Activated CD4-positive, alpha-beta T cell treated with anti-CD3 and anti-CD28 coated beads, Interleukin-2, amount 10 ng/mL, durations not matched to agents 7 days and 5 days (primary cell): ENCODE measurements at places on chromosomes 16 and 17. TPM values are rescaled to one million over a fixed set of nuclear protein-coding genes. Genes with fewer than 3 reads are reported as not detected.

DNA sequence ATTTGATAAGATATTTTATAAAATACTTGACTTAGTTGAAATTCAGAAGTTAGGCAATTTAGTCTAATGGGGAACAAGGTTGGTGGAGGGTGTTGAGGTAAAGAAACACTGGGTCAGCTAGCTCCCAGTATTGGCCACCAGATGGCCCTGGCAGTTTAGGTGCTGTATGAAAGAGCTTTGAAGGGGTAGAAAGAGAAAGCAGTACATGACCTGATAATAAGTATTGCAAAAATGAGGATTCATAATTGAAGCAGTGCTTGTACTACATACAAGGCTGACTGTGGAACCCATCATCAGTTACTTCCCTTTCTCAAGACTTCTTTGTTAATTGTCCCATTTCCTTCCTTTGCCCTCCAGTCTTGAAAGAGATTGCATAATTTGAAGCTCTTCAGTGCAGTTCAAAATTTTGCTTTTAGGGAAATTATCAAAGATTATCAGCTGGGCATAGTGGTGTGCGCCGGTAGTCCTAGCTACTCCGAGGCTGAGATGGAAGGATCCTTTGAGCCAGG lies 29.4 kb downstream of the TANC2 start:
- H3K4me3 ChIP-seq: no peak overlapping the region
- no peaks in the 10 kb centered on the region for H3K36me3 ChIP-seq
- H3K4me1 ChIP-seq: no peaks in the 10 kb centered on the region
- no peak overlapping the region for H3K27ac ChIP-seq

- no peak overlapping the region for H3K27ac ChIP-seq
- H3K36me3 ChIP-seq: no peaks in the 10 kb centered on the region
- no peak overlapping the region for H3K4me3 ChIP-seq
- peaks cover 24% of the 10 kb centered on the region for H3K27me3 ChIP-seq
- H3K4me1 ChIP-seq: no peaks in the 10 kb centered on the region
- DNase-seq: no peak
Observed at GRCh38 chr17:43737722-43738121, 20.9 kb downstream of the SOST start.

MAP2K6 gene
- 11.6 TPM for total RNA-seq

SLFN14 gene
- total RNA-seq: not detected
